ENCODE measurements at places on chromosomes 11 and 22. TPM values are rescaled to one million over a fixed set of nuclear protein-coding genes. Genes with fewer than 3 reads are reported as not detected.

DNA sequence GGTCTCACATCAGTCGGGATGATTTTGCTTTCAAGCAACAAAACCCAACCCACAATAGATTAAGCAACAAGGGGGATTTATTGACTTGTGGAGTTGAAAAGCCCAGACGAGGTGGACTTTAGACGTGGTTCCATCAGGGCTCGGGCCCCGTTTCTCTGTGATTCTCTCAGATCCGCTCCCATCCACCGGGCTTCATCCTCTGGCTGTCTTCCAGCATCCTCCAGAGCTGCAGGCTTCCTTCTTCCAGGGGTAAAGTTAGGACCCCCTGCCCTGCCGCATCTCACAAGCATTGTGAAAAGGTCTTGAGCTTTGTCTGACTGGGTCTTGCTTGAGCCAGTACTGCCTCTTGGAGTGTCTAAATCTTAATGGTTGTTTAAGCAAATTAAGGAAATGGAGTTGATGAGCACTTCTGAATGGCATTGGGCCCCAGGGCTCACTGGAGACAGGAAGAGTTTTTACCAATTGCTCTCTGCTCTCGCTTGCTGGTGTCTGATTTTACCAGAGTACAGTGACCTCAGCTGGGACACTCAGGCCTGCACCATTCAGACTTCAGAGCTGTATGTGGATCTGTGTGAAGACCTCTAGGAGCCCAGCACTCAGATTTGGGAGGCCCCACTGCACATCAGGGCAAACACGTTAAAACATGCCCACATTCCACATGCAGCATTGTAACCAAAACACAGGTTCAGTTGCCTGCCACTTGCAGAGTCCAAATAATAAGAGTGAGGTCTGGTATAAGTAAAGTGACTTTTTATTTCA, 13.5 kb upstream of the FTH1 start:
- peaks cover 55% of the 10 kb centered on the region for H3K4me1 ChIP-seq
- no peak for DNase-seq
- no peak overlapping the region for H3K4me3 ChIP-seq

DNA sequence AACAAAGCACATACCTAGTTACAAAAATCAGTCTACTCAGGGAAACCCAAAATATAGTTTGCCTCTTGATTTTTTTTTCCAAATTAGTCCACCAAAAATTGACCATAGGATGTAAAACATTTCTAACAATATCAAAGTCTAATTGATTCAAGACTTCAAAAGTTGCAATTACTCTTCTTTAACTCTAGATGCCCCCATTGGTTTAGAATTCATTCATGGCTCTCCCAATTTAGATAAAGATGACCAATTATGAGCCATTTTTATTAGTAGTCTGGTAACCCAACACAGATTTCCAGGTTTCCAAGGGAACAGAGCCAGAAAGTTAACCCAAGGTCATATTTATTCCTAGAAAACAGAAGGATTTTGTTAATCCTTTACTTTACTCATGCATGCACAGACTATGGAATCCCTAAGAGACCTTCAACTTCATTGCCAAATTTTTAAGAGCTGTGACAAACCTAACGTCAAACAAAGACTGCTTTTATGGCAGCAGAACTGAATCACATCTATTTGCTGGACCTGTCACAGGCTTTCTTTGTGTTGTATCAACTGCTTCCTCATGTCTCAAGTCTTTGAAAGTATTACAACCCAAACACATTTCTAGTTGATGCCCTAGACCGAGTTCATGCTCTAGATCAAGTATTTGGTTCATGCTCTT, 55.3 kb downstream of the C22orf42 start:
- H3K27ac ChIP-seq = no peak overlapping the region
- no peaks in the 10 kb centered on the region for H3K36me3 ChIP-seq
- no peak overlapping the region for H3K4me3 ChIP-seq
- no peaks in the 10 kb centered on the region for H3K4me1 ChIP-seq
- H3K27me3 ChIP-seq = no peaks in the 10 kb centered on the region
- no peak for DNase-seq

GRCh38 chr11:95445746-95446333, 214.8 kb upstream of the SESN3 start:
- no peaks in the 10 kb centered on the region for H3K4me1 ChIP-seq
- no peak for DNase-seq
- H3K27ac ChIP-seq = no peak overlapping the region
- H3K4me3 ChIP-seq = no peak overlapping the region
- no peaks in the 10 kb centered on the region for H3K27me3 ChIP-seq
- H3K36me3 ChIP-seq = no peaks in the 10 kb centered on the region

DNA sequence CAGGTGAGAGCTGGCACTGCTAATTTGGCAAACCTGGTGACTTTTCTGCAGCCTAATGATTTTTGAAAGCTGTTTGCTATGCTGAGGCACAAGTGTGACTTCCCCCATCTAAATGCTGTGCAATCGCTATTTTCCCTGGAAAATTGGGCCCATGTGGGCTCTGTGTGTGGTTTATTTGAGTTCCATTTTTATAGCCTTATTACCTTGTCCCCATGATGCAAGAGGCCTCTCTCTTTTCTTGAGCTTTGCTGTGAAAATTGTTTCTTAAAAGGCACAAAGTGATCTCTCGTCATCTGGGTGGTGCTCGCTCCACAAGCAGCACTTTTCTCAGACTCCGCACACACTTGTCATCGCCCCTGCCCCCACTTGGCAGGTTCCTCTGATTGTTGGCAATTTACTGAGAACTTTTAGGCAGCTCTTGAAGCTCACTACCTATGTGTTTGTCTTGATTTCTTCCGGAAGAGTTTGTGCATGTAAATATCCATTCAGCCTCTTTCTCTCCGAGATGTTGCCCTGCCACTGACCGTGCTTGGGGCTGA, 24.9 kb downstream of the BMAL1 start:
- no peaks in the 10 kb centered on the region for H3K27me3 ChIP-seq
- H3K4me3 ChIP-seq = no peak overlapping the region
- H3K36me3 ChIP-seq = no peaks in the 10 kb centered on the region
- H3K4me1 ChIP-seq = peaks cover 24% of the 10 kb centered on the region

DNA sequence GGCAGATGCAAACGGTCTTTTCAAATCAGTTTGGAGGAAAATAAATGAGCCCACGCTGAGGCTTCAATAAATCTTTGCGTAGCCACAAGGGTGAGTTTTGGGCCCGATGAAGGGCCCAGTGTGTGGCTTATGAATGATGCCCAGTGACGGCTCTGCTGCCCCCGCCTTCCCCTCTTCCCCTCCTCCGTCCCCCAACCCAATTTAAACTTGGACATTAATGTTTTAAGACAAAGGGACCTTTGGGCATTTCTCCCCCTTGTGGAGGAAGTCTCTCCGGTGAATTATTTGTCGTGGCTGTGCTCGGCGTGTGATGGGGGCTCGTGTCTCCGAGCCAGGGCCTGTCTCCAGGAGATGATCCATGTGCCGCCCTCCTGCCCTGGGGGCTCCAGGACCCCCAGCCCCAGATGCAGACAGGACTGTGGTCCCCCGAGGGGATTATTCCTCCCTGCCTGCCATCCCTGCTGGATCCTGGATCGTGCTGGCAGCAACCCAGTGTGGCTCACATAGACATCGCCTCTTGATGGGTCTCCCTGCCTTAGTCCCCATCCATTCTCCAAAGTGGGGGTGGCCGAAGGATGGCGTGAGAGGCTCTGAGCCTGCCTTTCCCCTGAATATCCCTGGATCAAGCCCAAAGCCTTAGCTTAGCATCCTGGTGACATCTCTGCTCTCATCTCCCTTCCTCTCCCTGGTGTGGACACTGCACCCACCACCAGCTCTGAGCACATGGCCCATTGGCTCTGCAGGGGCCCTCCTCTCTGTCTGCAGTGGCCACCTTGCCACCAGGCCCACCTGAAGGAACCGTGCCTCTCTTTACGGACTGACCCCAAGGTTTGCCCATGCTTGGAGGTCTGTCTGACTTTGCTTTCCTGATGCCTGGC, 56.4 kb downstream of the SMIM38 start:
- DNase-seq = no peak
- H3K27me3 ChIP-seq = peaks cover 16% of the 10 kb centered on the region
- no peak overlapping the region for H3K4me3 ChIP-seq
- H3K36me3 ChIP-seq = no peaks in the 10 kb centered on the region
- H3K27ac ChIP-seq = no peak overlapping the region
- no peaks in the 10 kb centered on the region for H3K4me1 ChIP-seq

GRCh38 chr11:7889985-7890384, 41.1 kb downstream of the OR10A6 start:
- DNase-seq = no peak
- H3K27ac ChIP-seq = no peak overlapping the region
- H3K4me3 ChIP-seq = no peak overlapping the region
- no peaks in the 10 kb centered on the region for H3K36me3 ChIP-seq
- no peaks in the 10 kb centered on the region for H3K4me1 ChIP-seq
- H3K27me3 ChIP-seq = no peaks in the 10 kb centered on the region

DNA sequence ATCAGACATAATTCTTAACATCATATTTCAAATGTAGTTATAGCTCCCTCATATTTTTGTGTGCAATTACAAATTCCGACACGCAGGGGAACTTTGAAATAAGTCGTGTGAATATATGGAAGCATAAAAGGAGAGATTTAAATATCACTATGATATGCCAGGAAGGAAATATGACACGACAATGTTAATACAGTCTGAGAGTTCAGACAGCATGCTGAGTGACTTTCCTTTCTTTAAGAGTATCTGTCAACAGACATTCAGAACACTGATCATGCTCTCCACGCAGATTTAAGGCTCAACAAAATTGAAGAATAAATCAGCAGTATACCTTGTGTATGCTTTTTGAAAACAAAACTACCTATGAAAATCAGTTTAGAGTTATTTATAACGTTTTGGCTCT, 232.6 kb upstream of the CARD18 start:
- H3K36me3 ChIP-seq = no peaks in the 10 kb centered on the region
- H3K27ac ChIP-seq = no peak overlapping the region
- no peak overlapping the region for H3K4me3 ChIP-seq
- no peak for DNase-seq

DNA sequence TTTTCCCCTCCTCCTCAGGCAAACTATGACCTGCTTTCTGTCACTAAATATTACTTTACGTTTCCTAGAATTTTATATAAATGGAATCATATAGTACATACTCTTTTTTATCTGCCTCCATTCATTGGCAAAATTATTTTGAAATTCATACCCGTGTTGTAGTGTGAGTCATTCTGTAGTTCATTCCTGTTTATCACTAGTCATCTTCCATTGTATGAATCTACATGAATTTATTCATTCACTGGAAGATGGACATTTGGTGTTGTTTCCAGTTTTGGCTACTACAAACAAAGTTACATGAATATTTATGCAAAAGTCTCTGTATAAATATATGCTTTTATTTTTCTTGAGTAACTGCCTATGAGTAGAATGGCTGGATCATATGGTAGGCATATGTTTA, 60.7 kb upstream of the OPCML start:
- no peak for DNase-seq
- no peak overlapping the region for H3K4me3 ChIP-seq

- no peak overlapping the region for H3K27ac ChIP-seq
- no peak for DNase-seq
- H3K36me3 ChIP-seq = peaks cover 49% of the 10 kb centered on the region
- no peaks in the 10 kb centered on the region for H3K27me3 ChIP-seq
These were observed 192.2 kb downstream of the UVRAG start for GRCh38 chr11:76007166-76007565.

FAT3 gene
- polyA plus RNA-seq = 0.15 TPM
